Naive thymus-derived CD4-positive, alpha-beta T cell (primary cell): ENCODE measurements at places on chromosomes 12 and 14.
A peak's percentile ranks its signal among the peaks of the same experiment; 100 is the strongest.

DNA sequence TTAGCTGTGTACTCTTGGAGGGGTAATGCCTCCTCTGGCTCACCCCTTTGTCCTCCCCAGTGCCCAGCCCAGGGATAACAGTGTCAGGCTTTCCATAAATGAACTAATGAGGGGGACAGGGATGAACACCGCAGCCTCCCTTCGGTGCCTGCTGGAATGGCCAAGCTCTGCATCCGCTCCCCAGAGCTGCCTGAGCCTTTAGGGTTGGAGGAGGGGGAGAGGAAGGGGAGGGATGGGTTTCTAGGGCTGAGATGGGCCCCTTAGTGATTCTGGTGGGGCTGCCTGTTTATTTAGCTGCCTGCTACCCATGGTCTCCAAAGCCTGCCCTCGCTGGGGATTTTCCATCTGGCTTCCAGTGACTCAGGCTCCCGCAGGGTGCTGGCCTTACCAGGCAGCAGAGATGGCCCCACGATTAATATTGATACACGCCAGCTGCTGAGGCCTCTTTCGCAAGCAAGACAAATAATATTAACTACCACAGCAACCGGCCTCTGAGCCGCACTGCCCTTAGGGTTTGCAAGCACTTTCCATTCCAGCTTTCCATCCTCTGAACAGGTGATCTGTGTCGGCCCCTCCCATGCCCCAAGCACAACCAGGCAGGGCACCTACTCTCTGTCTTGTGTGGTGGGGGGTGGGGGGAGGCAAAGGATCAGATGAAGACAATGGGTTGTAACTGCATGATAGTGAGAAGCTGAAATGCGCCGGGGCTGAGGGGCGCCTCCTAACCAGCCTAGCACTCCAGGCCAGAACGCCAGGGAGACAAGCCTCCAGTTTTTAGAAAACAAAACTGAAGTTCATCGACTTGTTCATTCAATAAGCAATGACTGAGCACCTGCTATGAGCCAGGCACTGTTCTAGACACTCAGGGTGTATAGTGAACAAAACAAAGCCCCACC lies 56.7 kb downstream of the C14orf132 start:
- no peak for DNase-seq

- DNase-seq, result no peak
These were observed 62.2 kb downstream of the TSPAN11 start for GRCh38 chr12:30988646-30989286.

DNA sequence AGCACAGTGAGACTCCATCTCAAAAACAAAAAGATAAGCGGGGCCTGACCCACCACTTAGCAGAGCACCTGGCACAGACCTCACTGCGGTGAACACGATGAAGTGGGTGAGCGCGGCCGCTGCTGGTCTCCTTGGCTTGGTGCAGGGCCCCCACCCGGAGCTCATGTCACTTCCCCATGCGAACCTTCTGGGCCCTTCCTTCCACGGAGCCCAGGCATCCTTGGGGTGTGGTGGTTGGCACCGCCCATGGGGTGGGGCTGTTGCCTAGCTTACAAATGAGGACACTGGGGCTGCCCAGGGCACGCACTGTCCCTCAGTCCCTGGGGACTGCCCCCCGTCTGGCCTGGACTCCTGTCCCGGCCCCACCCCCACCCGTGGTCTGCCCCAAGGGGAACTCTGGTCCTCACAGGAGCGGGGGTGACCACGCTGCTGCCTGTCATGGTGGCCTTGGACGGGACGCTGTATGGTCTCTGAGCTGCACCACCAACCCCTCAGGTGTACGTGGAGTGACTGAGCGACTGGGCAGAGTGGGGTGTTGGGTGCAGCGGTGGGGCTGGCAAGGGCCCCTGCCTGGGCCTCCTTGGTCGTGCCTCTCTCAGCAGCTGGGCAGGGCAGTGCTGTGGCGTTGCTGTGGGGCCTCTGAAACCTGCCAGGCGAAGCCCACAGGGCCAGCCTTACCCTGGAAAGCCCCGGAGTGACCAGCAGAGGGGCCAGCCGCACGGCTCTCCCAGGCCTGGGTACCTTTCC lies 15.3 kb downstream of the FBRSL1 start:
- no peak for DNase-seq

DNA sequence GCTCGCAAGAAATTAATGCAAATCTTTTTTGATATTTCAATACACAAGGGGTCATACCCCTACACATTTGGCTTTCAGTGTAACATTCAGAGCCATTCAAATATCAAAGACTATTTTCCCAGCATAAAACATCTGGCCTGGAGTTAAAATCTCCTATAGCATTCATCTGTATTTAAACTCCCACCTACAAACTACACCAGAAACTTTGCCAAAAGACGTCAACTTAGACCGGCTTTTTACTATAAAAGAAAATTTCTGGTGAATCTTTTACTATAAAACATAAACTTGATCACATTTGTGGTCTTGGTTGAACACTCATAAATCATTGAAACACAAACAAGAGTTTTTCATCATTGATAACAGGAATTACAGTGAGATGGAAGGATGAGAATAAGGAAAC lies 473.3 kb upstream of the DCN start:
- no peak for DNase-seq

GRCh38 chr14:64856529-64857445 lies 22.9 kb downstream of the SPTB start:
- no peak for DNase-seq

DNA sequence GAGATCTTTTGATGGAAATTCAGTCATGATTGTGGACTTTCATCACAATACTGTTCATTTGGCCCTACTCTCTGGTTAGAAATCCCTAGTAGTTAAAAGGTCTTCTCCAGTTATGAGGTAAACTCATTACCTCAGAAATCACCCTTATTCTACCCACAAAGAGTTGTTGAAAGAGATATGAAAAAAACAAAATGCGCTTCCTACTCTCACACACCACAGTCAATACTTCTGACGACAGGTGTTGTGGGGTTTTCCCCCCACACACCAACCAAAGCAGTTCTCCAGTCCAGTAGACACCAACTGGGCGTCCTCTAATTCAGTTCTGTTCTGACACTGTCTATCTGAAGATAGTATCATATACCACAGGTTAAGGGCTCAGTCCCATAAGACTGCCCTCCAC lies 54.9 kb downstream of the TRMT5 start:
- no peak for DNase-seq

DNA sequence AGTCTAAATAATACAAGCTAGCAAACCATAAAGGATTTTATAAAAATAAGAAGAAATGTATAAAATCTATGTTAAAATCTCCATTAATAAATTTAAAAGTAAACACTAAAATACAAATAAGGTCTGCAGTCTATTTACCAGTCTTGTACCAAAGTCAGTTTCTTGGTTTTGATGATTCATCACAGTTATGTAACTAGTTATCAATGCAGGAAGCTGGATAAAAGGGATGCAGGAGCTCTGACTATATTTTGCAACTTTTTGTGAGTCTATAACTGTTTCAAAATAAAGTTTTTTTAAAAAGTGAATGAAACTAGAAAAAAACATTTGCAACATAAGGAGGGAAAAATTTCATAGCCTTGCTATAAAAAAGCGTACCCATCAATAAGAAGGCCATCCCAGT lies 151.5 kb downstream of the DERA start:
- DNase-seq, result no peak

- DNase-seq, result no peak
These were observed 64.1 kb downstream of the ZNF641 start for GRCh38 chr12:48286665-48287064.

- no peak for DNase-seq
These were observed 8.3 kb downstream of the RERG start for GRCh38 chr12:15212930-15213329.

- no peak for DNase-seq
These were observed 31.3 kb downstream of the MIA2 start for GRCh38 chr14:39265033-39265432.

DNA sequence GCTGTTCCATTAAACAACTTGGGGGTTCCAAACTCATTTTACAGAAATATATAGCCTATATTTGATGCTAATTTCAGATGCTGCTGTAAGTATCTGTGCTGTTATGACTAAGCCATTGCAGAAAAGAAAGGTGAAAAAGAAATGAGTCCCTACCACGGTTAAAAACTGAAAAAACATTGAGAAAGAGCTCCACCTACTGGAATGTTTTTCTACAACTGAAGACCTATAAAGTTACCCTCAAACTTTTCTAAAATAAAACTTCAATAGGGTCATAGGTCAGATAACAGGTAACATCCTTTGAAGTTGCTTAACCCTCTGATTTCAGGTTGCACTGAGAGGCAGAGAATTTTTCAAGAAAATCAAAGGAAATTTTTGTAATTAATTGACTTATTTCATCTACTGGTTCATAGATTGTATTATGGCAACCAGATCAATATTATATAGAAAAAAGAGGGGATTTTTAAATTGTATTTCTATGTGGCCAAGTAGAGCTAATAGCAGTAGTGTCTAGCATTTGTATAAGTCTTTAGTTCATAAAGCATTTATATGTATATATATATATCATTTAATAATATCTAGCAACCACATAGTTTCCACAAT lies 279.9 kb downstream of the RPS29 start:
- DNase-seq, result no peak

DNA sequence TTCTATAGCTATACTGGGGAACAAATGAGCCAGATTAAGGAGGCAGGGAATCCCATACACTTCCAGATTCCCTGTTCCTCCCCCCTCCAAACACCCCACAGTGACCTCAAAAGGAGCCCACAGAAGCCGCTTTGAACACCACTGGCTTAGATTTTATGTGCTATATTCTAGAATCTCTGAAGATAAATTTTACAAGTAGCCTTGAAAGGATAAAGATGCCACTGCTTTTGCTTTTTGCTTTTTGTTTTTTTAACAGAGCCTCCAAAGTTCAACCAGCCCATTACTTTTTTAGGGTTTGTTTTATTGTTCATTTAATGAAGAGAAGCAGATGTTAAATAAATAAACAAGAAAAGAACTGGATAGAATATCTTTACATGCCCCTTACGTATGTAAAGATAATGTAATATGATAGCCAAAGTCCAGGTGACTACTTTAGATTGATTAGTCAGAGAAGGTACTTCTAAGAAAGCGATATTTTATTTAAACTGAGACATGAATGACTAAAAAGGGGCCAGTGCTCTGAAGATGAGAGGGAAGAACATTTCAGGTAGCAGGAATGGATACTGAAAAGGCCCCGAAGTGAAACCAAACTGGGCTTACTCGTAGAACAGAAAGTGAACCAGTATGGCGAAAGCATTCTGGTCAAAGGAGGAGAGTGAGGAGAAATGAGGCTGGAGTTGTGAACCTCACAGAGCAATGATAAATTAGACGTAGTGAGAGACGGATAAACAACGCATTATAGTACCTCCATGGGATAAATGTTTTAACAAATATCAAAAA lies 44.6 kb downstream of the DUSP6 start:
- DNase-seq, result no peak

- DNase-seq, result peak; percentile 59
These were observed 60.8 kb downstream of the SAMD4A start for GRCh38 chr14:54627540-54628363.

DNA sequence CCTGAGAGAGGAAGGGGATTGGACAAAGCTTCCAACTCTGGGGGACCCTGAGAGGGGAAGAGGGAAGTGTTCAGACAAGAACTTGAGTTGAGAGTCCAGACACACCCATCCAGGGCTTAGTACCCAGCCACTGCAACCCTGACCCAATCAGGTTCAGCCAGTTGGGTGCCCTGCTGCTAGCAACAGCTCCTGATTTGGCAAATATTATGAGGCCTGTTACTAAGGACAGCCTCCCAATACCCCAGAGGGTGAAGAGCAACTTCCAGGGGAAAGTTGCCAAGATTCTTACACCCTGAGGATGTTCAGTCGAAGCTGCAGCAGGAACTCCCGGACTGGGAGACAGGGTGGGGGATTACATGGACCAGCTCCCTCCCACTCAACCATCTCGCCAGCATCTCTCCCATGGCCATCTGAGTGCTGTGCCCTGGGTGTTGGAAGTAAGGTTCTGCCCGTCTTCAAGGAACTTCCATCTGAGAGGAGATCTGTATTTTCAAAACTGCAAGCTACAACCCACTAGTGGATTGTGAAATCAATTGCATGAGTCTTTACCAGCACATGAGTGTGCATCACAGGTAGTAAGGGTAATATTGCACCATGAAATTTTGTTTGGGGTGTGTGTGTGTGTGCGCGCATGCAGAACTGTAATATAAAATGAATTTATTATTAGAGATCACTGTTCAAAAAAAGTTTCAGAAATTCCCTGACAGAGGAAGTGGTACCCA lies 11.5 kb upstream of the KRT78 start:
- no peak for DNase-seq

GRCh38 chr12:84038242-84038641 lies 874.4 kb downstream of the SLC6A15 start:
- no peak for DNase-seq

DNA sequence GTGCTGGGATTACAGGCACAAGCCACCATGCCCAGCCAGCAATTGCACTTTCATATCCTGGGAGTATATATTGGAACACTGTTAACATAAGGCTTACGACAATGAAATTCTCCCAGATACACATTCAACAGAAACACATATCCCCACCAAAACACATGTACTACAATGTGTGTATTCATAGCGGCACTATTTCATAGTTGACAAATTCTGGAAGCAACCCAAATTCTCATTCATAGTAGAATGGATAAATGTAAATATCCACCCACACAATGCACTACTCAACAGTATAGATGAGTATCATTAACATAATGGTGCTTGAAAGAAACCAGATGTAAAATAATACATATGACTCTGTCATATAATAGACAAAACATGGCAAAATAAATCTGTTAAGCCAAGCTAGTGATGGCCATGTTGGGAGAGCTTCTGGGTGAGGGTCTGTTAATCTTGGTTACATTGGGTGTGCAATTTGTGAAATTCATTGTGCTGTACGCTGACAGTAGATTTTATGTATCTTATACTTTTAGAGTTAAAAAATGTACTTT lies 2.6 kb upstream of the DNAAF2 start:
- no peak for DNase-seq

DNA sequence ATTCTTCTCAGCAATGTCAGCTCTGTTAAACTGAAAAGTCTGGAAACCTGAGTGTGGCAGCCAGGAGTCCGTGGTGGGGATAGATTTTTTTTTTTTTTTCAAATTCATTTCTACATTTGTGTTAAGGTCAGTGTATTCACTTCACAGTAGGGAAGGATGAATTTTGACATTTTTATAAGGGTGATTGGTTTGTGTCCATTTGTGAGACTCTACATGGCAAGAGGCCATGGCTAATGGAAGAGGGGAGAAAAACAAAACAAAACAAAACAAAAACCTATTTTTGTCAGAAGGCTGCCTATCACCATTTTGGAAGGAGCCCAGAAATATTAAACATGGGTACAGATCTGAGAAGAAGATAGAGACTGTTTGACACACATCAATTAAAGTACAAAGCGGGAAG lies 176.1 kb downstream of the RMST start:
- no peak for DNase-seq
